ENCODE measurements at places on chromosomes 6 and 20.
A peak's percentile ranks its signal among the peaks of the same experiment; 100 is the strongest.

DNA sequence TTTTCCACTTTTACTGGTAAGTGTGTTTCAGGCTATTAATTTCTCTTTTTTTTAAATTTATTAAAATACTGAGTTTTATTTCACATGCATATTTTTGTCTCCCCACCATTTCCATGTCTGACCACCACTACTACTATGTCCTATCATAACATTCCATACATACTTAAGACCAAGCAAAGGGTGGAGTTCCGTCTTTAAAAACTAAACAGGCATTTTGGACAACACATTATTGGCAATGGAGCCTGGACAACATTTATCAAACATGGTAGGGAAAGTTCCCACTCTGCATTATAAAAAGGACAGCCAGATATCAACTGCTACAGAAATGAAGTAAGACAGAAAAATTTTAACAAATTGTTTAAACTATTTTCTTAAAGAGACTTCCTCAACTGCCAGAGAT is 91.9 kb downstream of the LMBRD1 start:
- ATAC-seq, result no peak

DNA sequence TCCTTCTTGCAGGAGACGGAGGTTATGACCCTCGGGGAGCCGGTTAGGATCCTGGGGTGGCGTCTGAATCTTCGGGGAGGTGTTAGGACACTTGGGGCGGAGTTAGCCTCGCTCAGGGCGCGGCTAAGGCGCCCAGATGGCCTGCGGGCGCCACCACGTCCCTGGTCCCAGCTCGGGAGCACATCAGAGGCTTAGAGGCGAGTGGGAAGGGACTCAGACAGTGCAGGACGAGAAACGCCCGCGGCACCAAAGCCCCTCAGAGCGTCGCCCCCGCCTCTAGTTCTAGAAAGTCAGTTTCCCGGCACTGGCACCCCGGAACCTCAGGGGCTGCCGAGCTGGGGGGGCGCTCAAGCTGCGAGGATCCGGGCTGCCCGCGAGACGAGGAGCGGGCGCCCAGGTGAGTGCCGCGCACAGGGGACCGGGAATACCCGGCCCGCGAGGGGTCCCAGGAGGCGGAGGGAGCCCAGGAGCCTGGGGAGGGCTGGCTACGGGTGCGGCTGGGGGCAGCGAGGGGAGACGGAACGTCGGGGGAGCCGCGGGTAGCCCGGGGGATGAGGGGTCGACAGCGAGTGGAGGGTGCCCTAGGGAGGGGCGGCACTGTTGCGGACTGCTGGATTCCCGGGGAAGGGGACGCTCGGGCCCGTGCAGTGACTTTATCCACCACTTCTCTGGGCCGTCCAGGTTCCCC is at the start of gene HCK:
Gene HCK, plus strand, starts transcription at position 153 of the 688 bp plus-strand sequence.
- ATAC-seq, result 0 out of 3 replicates have a peak, but pooled peaks have one; percentile 42

GRCh38 chr6:29653452-29654038 is 3.3 kb upstream of the MOG start:
- peak; percentile 42 for ATAC-seq

- no peak for ATAC-seq
Observed at GRCh38 chr20:57672164-57672563, 37.7 kb downstream of the PMEPA1 start.

- ATAC-seq, result no peak
Observed at GRCh38 chr6:51805517-51805916, 281.9 kb downstream of the PKHD1 start.

- ATAC-seq, result no peak
Observed at GRCh38 chr6:28603891-28604290, 78.2 kb downstream of the GPX5 start.

DNA sequence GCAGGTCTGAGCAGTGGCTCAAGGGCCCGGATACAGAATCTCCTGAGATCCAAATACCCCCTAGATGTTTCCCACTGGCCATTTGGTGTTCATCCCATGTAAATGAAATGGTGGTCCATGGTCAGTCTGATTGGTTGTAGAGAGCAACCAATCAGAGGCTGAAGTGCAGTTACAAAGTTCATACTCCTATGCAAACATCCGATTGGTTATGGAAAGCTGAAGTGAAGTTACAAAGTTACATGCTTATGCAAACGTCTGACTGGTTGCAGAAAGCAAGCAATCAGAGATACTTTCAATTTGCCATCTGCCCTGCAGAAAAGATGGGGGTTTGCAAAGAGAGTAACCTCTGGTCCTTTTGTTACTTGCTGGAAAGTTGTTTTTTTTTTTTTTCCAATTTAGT is 313.6 kb downstream of the CDKAL1 start:
- no peak for ATAC-seq

DNA sequence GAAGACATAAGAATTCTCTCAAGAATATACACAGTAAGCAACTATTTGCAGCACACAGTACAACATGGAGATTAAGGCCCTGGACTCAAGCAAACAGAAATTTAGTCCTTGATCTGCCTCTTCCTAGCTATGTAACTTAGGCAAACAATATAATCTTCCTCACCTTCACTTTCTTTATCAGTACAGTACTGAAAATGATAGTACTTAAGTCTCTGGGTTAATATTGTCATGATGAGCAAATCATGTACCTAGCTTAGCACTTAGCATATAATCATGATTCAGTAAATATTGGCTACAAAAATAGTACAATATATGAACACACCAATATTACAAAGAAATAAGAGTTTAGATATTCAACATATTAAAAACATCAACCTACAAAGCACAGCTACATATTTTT is 320.5 kb downstream of the HACE1 start:
- ATAC-seq, result no peak

DNA sequence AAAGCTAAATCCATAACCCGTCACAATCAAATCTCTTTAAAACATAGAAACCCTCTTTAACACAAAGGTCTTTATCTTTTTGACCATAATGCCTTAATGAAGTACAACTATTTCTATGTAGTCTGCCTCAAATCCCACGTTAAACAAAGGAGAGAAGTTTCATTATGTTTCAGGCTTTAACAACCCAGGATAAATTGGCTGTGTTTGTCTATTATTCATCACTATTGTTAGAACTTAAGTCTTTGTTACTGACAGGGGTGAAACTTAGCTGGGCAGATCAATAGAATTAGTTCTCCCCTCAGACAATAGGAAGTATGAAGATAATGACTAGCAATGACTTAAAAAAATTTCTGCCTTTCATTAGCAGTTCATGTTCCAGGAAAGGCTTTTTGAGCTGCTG is 10.1 kb upstream of the METTL24 start:
- no peak for ATAC-seq

- ATAC-seq, result no peak
Observed at GRCh38 chr6:958488-958887, 265.5 kb upstream of the EXOC2 start.

DNA sequence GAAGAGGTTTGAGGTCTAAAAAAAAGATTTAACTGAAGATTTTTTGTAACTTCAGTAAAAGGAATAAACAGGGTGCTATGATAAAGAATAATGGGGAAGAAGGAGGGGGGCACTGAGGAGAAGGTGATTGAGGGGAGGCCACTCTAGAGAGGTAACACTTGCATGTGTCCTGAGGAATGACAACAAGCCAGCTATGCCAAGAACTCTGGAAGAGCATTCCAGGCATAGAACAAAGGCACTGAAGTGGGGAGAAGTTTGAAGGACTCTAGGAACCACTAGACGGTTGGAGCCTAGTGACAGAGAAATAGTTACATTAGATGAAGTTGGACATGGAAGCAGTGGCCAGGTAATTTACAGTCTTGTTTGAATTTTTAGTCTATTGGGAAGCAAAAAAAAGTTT is 10.8 kb upstream of the SF3B5 start:
- no peak for ATAC-seq

DNA sequence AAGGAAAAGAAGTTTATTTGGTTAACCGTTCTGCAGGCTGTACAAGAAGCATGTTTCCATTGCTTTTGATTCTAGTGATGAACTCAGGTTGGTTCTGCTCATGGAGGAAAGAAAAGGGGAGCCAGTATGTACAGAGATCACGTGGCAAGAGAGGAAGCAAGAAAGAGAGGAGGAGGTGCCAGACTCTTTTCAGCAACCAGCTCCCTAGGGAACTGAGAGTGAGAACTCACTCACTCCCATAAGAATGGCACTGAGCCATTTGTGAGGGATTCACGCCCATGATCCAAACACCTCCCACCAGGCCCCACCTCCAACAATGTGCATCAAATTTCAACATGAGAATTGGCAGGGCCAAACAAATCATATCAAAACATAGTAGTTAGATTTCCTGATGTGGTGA is 649.1 kb downstream of the EPM2A start:
- no peak for ATAC-seq

- ATAC-seq, result no peak
Observed at GRCh38 chr6:154508573-154509375, 1.7 kb downstream of the CNKSR3 start.

- no peak for ATAC-seq
Observed at GRCh38 chr6:52161689-52162438, 24.3 kb upstream of the IL17A start.

- peak; percentile 94 for ATAC-seq
Observed at GRCh38 chr6:18997375-18997826, 610.3 kb downstream of the RNF144B start.

GRCh38 chr6:37742401-37742760 is 44.7 kb upstream of the MDGA1 start:
- no peak for ATAC-seq

GRCh38 chr6:4620284-4621151 is 155.7 kb upstream of the CDYL start:
- no peak for ATAC-seq

DNA sequence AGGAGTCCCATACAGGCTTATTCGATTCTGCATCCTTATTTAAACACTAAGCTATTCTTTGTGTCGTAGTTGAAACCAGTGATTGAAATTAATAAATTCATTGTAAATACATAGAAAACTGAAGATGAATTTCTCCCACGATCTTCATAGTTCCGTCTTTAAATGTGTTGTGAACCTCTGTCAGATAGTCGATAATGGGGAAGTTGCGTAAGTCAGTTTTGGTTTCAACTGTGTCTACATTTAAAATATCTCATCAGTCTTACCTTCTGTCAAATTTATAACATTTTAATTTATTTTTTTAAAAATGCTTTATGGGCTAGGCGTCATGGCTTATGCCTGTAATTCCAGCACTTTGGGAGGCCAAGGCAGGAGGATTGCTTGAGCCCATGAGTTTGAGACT is 12.7 kb downstream of the STX11 start:
- no peak for ATAC-seq

- peak; percentile 86 for ATAC-seq
Observed at GRCh38 chr6:125974214-125974866, 12.0 kb upstream of the TRMT11 start.

DNA sequence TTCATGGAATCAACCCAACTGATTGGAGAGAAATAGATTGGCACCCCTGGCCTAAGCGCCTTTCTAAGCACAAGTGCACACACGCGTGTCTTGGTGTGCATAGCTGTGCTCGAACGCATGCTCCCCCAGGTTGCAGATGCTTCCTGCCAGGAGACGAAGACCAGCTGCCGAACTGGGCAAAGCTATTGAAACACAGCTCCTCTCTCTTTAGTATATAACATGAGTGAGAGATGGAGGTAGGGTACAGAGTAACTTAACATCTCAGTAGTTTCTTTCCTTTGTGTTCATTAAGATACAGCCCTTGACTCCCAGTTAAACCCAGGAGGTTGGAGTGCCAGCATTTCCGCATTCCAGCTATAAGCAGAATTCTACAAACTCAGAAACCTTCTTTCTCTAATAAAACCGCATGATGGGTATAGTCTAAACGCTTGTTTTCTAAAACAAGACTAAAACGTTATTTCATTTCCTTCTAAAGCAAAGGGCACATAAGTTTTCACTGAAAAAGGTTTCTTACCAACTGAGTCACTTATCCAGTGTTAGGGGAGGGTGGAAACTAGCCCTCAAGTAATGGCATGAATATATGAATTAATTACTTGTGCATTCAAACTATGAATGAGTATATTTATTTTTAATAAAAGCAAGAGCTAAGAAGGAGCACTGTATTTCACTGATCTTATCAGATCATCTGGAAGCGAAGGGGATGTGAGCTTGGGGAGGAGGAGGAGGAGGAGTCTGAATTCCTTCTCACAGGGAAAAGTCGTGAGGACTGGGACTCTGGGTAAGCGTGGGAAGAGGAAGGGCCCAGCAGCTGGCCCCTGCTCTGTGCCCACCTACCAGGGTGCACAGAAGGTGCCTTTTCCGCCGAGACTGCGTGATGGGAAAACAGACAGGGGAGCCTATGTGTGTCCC is 179.2 kb downstream of the TMEM242 start:
- peak; percentile 3 for ATAC-seq

DNA sequence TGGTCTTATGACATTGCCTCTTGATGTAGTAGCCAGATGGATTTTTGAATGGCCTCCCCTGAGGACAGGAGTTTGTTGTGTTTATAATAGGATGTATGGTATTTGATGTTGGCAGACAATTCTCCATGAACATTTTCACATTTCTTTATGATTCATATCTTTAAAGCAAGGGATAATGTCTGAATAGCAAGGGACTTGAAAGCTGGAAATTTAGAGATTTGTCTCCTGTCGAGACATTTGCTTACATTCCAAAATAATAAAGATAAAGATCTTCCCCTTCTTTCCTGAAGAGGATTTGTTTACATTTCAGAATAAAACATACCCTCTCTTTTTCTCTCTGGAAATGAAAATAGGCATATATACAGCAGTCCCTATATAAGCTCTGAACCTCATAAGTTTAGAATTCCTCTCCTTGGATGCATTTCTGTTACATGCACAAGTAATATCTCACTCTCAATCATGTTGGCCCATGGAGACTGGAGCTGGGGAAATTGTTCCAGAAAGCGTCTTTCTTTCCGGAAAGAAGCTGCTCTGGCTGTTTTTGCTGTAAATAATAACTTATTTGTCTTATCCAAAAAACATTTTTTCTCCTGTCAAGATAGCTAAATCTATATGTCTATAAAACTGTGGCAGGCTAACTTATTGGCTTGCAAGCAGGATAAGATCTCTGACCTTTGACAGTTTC is 42.5 kb upstream of the ASCC3 start:
- no peak for ATAC-seq

DNA sequence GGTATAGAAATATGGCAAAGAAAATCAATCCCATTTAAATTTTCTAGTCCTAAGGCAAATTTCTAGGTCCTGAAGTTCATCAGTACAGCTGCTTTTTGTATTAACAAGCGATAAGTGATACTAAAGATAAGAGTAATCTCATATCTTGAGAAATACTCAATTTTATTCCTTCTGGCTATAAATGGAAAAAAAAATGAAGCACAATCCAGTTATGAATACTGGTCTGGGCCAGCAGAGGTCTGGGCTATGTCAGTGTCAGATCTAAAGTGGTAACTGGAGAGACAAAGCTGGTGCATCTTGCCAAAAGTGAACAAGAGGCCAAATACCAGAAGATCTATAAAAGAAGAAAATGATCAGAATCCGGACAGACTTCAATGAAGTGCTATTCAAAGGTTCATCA is 126.4 kb downstream of the FUT9 start:
- no peak for ATAC-seq

DNA sequence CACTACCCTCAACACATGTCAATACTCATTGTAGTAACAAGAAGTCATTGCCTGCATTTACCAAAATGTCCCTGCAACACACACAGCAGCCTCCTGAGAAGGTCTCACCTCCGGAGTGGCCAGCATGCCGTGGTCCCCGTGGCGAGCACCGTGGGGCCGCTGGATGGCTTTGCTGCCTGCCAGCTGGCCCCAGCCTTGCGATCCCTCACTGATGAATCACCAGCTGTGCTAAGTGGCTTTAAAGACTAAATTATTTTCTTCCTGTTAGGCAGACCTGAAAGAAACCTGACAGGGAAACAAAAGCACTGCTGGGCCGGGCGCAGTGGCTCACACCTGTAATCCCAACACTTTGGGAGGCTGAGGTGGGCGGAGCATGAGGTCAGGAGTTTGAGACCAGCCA is 306.7 kb downstream of the CDH4 start:
- ATAC-seq, result no peak

Data from SK-N-SH treated with all-trans-retinoic acid at 6 μM for 48 hours (cell line).